Activated CD4-positive, CD25-positive, alpha-beta regulatory T cell (primary cell): ENCODE measurements at places on chromosomes 1 and 21.
A peak's percentile ranks its signal among the peaks of the same experiment; 100 is the strongest.

DNA sequence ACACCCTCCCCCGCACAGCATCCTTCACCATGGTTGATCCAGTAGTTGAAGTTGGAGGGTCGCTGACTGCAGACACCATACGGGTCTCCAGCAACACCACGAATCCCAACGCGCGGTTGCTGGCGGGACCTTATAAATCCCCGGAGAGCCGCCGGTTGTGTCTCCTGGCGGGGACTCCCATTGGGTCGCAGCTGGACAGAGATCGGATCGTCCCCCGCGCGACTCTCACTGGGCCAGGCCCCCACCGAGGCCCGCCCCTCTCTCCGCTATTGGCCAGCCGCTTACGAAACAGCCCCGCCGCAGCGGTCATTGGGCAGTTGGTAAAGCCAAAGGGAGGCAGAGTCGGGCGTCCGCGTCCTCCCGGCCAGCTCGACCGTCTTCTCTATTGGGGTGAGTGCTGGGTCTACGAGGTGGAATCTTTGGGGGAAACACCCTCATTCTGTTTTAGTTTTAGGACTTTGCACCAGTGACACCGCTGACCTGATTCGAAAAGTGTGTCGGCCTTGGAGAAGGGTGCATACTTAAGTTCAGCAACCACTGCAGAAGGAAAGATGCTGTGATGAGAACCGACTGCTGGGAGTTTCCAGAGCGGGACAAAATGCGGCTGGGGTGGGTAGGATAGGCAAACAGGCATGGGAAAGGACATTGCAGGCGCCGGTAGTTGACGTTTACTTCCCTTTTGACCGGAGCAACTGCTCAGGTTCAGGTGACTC is 27.4 kb downstream of the RABIF start:
- DNase-seq, result no peak

DNA sequence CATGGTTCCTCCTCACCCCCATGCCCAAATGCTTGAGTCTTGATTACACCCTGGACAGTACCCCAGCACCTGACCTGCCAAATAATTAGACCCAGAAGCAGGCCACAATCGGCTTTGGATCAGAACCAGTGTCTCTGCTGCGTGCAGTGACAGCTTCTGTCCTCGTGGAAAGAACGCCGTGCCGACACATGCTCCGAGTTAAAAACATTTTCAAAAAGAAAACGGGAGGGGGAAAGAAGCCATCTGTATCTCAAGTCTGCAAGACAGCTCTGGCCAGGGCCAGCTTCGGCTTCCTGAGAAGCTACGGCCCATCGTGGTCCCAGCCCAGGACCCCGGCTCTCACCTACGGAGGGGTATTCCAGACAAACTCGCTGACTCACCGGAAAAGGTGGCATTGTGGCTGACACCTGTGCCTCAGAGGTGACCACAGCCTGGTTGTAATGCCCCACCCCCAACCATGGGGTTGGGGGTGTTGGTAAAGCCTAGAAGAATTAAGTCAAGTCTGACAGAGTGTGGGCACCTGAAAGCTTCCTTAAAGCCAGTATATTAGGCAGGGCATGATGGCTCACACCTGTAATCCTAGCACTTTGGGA is 25.8 kb downstream of the SSBP3 start:
- DNase-seq, result no peak

DNA sequence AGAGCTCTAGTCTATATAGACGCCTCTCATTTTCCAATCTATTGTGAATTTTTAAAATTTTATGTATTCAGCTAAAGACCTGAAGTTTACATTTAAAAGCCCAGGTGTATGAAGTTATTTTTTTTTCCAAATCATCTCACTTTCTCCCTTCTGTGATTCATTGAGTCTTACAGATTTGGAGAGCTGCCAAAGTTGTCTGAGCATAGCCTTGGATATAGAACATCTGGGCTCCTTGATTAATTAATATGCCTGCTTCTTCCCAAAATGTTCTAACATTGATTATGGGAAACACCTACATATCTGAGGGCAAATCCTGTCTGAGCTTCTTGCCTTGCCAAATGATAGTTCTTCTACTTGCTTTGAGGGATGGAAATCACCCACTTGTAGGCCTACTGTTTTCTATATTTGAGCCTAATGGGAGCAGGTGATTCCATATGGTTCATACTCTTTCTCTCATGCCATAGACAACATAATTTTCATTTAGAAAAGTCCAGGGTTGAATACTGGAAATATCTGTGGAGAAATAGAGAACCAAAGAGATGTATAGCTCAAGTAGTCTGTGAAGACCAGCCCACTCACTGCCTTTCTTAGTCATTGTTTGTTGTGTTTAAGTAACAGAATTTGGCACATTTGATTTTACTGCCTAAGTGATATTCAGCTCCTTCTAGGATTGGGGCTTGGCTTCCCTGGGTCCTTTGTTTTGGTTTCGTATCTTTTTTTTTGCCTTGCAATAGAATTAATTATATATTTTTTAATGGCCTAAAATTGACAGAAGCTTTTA is 46.2 kb downstream of the MACF1 start:
- no peak for DNase-seq

DNA sequence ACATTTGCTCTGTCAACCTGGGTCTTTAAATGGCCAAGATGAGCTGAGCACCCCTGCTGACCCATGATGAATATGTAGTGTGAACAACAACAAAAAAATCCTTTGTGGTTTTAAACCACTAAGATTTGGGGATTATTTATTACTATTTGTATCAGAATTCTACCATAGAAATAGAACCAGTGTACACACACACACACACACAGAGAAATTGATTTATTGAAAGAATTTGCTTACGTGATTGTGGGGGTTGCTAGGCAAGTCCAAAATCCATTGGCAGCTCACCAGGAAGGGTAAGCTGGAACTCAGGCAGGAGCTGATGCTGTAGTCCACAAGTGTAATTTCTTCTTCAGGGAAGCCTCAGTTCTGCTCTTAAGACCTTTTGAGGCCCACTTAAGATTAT is 82.5 kb upstream of the MAP1LC3C start:
- no peak for DNase-seq

- no peak for DNase-seq
Measured at GRCh38 chr1:204031098-204031710, 41.7 kb upstream of the SOX13 start.

GRCh38 chr21:31897311-31897710 is 24.5 kb downstream of the HUNK start:
- no peak for DNase-seq

DNA sequence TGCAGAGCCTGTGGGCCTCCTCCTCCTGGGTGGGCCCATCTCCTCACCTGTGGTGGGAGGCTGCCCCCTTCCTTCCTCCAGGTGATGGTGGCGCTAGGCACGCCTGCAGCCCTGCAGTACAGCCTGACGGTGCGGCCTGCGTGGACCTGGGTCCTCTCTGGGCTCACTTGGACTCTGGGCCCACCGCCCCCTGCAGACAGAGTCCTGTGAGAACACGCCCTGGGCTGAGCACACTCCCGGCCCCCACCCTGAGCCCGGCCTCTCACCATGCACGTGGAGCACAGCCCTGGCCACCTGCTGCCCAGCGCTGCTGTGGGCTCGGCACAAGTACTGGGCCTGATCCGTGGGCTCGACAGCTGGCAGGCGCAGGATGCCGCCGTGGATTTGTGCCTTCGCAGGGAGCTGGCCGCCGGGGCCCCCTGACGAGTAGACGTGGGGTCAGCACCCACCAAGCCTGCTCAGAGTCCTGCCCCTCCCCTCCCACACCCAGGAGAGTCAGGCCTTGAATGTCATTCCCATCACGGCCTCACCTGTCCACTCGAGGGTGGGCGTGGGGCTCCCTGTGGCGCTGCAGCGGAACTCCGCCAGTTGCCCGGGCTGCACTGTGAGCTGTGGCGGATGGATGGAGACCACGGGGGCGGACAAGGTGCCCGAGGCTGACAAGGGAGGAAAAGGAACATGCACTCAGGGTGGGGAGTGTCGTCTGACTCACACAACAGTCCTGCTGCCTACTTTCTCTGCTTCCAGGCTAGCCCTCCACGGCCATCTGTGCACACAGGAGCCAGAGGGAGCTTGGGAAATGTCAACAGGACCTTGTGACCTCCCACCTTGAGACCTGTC is 43.4 kb downstream of the LDLRAD2 start:
- DNase-seq, result no peak

DNA sequence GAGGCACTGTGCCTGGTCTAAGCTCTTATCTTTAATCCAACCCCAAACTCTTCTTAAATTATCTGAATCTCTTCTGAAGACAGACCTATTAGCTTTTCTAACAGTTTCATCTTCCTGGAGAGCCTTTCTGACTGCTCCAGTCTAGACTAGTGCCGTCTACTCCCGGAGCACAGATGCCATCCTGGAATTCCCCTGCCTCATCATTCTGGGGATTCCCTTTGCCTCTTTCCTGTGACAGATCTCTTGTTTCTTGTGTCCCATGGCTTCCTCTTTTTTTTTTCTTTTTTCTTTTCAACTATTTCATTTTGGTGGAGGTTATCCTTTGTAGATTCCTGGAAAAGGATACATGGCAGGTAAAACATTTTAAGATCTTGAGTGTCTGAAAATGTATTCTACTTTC is 11.7 kb downstream of the SEMA4A start:
- no peak for DNase-seq

DNA sequence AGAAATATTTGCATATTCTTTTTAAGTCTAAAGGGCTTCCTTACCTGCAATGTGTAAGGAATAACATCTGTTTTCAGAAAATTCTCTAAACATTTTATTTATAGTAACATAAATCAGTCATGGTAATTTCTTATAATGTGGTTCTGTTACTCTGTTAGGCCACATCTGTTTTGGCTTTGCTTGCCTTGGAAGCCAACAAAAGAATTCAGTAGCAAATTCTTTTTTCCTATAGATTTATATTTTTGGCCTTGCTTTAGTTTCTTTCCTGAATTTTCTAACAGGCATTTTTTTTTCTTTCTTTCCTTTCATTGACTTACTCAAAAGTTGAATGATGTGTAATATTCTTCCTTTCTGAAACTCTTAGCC is 72.2 kb downstream of the OSBPL9 start:
- DNase-seq, result no peak

- no peak for DNase-seq
Measured at GRCh38 chr1:234823191-234824176, 213.5 kb upstream of the IRF2BP2 start.

DNA sequence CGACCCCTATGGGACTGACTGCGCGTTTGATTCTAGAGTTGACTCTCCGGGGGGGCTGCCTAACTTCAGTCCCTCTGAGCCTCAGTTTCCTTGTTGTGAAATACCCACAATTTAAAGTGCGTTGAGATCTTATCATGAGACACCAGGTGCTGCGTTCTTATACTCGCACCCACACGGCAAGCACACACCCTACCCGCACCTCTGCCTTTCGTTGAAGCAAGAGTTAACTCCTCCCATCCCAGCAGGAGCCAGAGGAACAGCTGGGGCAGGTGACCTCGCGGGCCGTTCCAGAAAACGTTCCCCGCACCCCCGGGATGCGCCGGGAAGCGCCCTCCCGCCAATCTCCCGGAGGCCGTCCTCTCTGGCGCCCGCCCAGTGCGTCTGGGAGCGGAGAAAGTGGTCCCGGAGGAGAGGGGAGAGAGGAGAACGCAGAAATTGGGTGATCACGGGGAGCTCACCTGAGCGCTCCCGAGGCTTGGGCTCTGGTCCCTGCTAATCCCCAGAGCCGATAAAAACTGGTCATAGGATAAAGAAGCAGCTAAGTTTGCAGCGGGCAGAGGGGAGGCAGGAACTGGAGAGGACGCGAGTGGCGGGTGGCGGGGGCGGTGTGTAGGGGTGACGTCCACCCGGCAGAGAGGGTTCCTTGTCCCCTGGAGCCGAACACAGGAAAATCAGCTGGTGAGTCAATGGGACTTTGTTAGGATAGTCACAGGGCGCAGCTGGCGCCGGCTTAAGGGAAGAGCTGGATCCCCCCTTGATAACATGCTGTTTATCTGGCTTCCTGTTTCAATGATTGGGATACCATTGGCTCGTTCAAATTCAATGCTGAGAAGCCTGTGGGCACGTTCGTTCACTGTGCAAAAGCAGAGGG is 869 bp downstream of the NAV1 start:
- DNase-seq, result no peak

DNA sequence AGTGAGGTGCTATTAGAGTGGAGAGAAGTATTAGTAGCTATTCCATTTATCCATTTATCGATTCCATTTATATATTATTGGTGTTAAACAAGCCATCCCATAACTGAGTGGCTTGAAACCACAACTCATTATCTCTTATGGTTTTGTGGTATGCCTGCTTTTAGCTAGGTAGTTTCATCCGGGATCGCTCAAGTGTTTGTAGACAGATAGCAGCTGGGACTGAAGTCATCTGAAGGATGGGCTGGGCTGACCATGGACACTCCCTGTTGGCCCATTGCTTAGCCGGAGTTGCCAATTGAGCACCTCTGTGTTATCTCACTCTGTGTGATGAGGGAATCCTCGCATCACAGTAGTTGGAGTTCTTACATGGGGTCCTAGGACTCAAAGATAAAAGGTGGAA is 622.5 kb downstream of the PLA2G4A start:
- no peak for DNase-seq

DNA sequence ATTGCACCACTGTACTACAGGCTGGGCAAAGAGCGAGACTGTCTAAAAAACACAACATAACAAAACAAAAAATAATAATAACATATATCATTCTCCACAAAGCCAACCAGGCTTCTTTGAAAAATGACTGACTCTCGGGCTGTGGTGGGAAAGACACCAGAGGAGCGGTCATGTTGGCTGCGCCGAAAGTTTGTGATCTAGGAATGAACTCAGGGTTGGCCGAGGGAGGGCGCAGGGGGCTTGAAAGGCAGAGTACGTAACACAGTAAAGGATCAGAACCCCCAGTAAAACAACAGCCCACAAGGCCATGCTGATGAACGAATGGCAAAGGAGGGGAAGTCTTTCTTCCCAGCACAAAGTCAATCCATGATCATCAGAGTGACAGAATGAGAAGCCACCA is 4.7 kb downstream of the SLC35E2B start:
- no peak for DNase-seq

- peak; percentile 65 for DNase-seq
Measured at GRCh38 chr1:51990478-51990965, at the start of gene RAB3B. Gene RAB3B (minus strand): TSS chr1:51990700. CDS start chr1:51977117, 13,583 bp downstream.

DNA sequence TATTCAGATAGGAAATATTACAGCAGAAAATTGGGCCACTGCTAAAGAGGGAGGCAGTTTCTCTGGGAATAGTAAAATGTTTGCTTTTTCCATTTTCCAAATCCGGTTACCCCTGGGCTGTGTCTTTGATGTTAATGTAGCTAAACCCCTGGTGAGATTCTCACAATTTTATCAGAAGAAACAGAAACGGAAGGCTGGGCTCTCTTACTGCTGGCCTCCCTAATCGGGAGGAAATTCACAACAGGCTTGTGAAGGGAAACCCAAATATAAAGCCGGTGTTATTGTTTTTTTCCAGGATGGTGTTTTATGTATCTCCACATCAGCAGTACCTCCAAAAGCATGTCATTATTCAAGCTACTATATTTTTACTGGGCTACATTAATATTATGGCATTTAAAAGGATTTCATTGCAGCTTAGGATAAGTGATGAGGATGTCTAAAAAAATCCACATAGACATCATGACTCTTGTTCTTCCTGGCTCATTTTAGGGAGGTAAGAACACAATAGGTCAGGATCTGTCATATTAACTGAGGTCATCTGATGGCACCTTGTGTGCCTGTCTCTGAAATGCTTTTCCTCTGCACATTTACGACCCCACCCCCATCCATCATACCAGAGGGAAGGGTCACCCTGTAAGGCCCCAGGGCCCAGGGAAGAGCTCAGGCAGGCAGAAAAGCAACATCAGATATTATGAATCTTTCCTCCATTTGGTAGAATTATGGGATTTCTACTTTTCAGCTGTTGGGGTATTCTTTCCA is 158.7 kb downstream of the DSCAM start:
- DNase-seq, result no peak
